ENCODE measurements at places on chromosomes 3 and 15. TPM values are rescaled to one million over a fixed set of nuclear protein-coding genes. Genes with fewer than 3 reads are reported as not detected.

The ASB14 gene
- not detected for total RNA-seq

The CLSTN2 gene
- under 0.01 TPM for total RNA-seq

The CHCHD4 gene
- total RNA-seq, result 8.2 TPM

The CCR3 gene
- total RNA-seq, result not detected

The GOLGA6L4 gene
- total RNA-seq, result 2.0 TPM

The ECE2 gene
- not detected for total RNA-seq

The GPR156 gene
- 0.10 TPM for total RNA-seq

Data from vein endothelial cell (primary cell).